ENCODE measurements at places on chromosomes 7 and 10.
A peak's percentile ranks its signal among the peaks of the same experiment; 100 is the strongest.

- DNase-seq = no peak
These were observed 973 bp downstream of the ATAD1 start for GRCh38 chr10:87816898-87817608.

- DNase-seq = no peak
These were observed 125.7 kb downstream of the PRPF18 start for GRCh38 chr10:13712476-13712836.

GRCh38 chr7:130982160-130982638 lies 248.2 kb upstream of the KLF14 start:
- peak; percentile 43 for DNase-seq

GRCh38 chr10:1255600-1256431 lies 199.6 kb downstream of the WDR37 start:
- DNase-seq = no peak

- no peak for DNase-seq
These were observed 24.9 kb downstream of the EPDR1 start for GRCh38 chr7:37945336-37945735.

- no peak for DNase-seq
These were observed 12.1 kb downstream of the DOCK1 start for GRCh38 chr10:126917375-126917774.

- no peak for DNase-seq
These were observed 36.6 kb downstream of the PRKAG2 start for GRCh38 chr7:151840088-151840910.

- no peak for DNase-seq
These were observed 42.9 kb upstream of the CNPY1 start for GRCh38 chr7:155589001-155589980.

GRCh38 chr10:18479502-18479901 lies 171.9 kb downstream of the NSUN6 start:
- no peak for DNase-seq

DNA sequence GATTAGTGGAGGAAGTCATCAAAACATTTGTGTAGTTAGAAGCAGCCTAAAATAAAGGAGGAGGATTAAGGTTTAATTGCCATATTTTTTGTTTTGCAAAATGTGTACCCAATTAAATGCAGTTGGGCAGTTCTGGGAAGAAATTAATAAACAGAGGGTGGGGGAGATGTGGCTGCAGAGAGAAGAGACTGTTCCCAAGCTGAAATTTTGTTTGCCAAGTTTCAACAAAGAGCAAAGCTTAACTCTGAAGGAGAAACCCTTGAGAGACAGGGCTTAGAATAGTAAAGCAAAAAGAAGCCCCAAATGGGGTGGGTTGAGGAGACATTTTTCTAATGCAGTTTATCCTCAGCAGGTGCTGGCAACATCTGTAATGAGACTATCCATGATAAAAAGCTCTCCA lies 298.0 kb upstream of the NRP1 start:
- no peak for DNase-seq

DNA sequence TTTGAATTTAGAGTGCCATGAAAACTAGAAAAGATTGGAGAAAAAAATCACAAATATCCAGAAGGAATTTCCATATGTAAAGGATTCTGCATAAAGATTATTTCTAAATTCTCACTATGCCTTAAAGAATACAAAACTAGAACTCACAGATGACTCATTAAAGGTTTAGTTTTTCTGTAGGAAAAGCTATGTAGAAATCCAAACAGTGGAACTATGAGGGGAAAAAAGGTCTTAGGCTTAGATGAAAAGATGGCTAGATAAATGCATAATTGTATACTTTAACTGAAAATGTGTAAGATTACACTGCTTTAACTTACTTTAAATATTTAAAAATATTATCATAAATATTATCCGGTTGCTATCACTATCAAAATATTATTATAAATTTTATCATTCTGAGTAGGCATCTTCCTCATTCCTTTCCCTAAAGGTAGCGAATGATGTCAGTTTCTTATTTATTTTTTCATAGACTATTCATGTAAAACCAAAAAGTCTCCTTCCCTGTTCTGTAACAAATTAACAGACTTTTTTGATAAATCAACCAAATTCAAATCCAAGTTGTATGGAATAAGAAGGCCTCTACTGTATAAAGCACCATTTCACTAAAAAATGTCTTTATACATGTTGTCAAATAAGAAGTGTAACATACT lies 69.1 kb upstream of the COMTD1 start:
- DNase-seq = no peak

DNA sequence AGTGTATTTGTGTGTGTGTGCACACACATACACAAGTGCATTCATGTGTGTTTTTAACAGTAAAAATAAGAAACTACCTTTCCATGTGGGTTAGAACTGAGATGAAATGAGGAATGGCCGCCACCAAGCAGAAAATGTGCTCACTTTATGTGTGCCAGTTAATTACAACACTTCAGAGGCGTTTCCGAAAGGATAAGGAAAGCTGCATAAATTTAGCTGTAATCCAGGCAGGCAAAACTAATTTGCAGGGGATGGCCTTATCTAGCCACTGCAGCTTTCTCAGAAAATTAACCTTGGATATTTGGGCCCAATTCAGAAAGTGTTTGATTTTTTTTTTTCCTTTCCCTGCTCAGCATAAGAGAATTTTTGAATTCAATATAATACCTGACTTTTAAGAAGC lies 328.8 kb upstream of the PHF14 start:
- DNase-seq = no peak

- no peak for DNase-seq
These were observed 34.8 kb upstream of the HNRNPH3 start for GRCh38 chr10:68296843-68297663.

GRCh38 chr10:35322636-35323035 lies 13.7 kb upstream of the CCNY start:
- DNase-seq = no peak

DNA sequence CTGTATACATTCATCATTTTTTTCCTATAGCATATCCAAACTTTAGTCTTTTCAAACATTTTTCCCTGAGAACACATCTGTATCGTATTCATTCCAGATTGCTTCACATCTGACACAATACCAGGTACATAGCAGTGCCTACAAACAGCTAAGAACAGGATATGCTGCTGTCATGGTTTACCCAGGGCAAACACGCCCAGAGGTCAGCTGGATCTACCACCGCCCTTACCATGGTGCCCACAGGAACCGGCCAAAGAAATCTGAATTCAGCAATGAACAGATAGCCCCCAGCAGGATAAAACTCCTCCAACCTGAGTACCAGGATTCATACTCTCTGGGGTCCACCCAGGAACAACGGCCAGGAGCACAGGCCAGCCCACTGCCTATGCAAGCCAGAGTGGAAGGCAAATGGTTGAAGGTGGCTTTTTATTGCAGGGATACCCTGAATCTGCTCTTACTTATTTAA lies 43.0 kb downstream of the TNS3 start:
- DNase-seq = no peak

- peak; percentile 28 for DNase-seq
These were observed 5.8 kb upstream of the PRTFDC1 start for GRCh38 chr10:24958091-24958720.

GRCh38 chr10:52346394-52347326 lies 32.6 kb downstream of the DKK1 start:
- no peak for DNase-seq

- no peak for DNase-seq
These were observed at the start of gene MYO1G for GRCh38 chr7:44978511-44979366. MYO1G (minus strand) TSS chr7:44979015; CDS start chr7:44978961, 54 bp downstream.

GRCh38 chr7:91351374-91351773 lies 87.1 kb downstream of the FZD1 start:
- DNase-seq = peak; percentile 8

DNA sequence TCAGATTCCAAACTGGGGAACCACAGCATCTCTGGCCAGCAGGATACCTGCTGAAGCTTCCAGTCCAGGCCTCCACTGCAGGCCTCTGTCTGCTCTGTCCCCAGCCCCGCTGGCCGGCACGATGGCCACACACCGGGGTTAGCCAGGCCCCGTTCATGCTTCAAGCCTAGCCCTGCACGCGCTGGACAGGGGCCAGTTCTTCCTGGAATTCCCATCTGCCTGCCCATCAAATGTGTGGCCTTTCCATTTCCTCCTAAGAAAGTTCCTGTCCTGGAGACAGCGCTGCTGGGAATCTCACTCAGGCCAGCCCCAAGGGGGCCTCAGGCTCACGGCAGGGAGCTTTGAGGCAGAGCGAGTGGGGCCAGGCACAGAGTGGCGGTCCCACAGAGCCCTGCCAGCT lies 18.0 kb downstream of the SH2B2 start:
- no peak for DNase-seq

- no peak for DNase-seq
These were observed 461.1 kb downstream of the ZNF33B start for GRCh38 chr10:42177077-42177792.

DNA sequence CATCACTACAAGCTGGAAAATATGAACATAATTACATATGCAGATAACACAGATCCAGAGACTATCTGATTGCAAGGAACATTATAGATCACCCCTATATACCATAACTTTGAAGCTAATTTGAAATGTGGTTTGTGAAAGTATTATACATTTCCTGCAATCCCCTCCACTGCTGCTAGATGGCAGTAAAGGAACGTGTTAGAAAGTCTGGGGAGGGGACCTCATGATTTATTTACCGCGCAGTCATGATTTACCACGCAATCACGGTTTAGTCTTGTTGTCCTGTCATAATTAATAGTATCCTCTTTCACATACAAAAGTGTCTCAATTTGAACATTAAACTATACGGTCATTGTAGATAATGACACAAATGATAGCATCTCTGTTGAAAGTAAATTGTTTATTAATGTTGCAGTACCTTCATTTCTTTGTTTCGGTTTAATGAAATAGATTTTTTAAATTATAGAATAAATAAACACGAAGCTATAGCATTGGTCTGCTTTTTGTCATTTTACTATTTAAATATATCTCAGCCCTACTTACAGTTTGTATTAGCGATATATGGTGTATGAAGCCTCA lies 145.3 kb upstream of the PRSS1 start:
- DNase-seq = peak; percentile 57

- no peak for DNase-seq
These were observed 25.9 kb downstream of the SEPTIN7 start for GRCh38 chr7:35826751-35827150.

- DNase-seq = no peak
These were observed 38.3 kb upstream of the VCL start for GRCh38 chr10:73959484-73960243.

GRCh38 chr7:118175740-118176139 lies 8.2 kb upstream of the LSM8 start:
- DNase-seq = no peak

DNA sequence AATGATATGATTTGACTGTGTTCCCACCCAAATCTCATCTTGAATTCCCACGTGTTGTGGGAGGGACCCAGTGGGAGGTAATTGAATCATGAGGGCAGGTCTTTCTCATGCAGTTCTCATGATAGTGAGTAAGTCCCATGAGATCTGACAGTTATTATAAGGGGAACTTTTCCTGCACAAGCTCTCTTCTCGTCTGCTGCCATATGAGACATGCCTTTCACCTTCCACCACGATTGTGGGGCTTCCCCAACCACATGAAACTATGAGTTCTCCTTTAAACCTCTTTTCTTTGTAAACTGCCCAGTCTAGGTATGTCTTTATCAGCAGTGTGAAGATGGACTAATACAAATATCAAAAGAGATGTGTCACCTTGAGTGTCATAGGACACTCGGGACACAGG lies 502.7 kb upstream of the PODXL start:
- DNase-seq = no peak

GRCh38 chr7:44294325-44295069 lies 30.9 kb downstream of the CAMK2B start:
- DNase-seq = no peak

DNA sequence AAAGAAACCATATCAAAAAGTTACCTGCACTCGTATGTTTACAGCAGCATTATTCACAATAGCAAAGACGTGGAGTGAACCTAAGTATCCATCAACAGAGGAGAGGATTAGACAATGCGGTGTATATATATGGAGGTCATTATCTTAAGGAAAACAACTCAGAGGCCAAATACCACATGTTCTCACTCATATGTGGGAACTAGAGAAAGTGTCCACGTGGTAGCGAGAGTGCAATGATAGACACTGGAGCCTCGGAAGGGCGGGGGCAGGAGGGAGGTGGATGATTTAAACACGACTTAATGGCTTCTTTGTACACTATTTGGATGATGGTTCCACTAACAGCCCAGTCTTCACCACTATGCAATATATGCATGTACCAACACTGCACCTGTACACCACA lies 40.1 kb upstream of the RNF32 start:
- DNase-seq = no peak

GRCh38 chr10:49649294-49649693 lies 30.2 kb upstream of the C10orf53 start:
- DNase-seq = no peak

GRCh38 chr10:127880557-127880956 lies 12.2 kb downstream of the CLRN3 start:
- DNase-seq = no peak

DNA sequence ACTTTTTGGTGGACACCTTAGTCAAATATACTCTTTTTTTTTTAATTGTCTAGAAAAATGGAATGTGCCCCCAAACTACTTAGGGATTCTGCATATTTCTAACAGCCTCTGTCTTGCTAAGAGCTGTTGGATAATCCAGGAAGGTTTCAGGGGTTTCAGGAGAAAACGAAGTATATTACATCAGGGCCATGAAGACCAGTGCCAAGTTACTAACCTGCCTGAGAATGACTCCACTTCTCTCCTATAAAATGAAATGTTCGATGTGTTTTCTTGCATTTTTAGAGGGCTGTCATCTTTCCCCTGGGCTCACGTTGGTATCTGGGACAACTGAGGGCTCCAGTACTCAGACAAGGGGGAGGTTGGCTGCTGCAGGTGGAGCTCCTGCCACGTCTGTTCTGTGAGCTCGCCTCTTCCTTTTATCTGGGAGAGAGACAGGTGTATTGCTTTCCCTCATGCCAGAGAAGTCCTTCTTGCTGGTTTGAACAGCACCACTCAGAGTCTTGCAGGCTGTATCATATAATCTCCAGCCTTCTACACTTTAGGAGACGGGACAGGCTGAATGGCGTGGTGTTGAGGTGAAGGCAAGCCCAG lies 71.3 kb downstream of the CAMK1D start:
- no peak for DNase-seq
